ENCODE measurements at places on chromosomes 1 and 21.

DNA sequence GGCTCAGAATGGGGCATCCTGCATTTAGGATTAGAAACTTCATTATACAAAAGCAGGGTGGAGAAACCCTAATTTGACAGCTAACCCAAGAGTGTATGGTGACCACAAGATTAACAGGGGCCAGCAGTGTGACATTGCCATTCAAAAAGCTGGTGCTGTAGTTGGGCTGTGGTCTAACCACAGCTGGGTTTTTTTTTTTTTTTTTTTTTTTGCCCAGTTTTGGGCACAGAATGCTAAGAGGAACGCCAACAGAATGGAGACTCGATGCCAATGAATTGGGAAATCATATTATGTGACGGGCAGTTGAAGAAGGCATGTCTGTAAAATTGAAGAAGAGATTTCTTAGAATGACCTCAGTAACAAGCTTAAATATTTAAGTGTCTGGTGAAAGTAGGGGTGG, 58.4 kb downstream of the NFIA start:
- DNase-seq, result no peak

DNA sequence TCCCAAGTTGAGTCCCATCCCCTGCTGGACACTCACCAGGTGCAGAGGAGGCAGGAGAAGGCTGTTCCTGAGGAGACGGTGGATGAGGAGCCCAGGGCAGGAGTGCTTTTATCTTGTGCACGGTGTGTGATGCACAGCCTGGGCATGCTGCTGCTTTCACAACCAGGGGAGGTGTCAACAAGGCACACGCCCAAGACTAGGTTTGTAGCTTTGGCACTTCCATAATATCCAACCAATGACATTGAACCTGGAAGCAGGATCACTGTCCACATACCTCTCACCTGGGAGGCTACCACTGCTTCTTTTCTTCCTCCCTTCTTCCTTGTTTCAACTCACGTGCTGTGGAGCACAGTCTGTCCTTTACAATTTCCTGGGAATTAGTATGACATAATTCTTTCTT, at the start of gene LCE3D:
Gene LCE3D, minus strand, starts transcription at position 84 of the 400 bp plus-strand sequence. CDS start 580 bp downstream, outside the sequence.
- no peak for DNase-seq

DNA sequence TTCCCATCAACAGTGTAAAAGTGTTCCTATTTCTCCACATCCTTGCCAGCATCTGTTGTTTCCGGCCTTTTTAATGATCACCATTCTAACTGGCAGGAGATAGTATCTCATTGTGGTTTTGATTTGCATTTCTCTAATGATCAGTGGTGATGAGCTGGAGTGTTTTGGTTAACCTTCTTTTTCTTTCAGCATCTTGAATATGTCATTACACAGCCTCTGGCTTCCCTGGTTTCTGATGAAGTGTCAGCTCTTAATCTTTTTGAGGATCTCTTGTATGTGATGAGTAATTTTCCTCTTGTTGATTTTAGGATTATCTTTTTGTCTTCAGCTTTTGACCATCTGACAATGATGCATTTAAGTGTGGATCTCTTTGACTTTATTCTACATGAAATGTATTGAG, 133.2 kb upstream of the GRIK3 start:
- no peak for DNase-seq

DNA sequence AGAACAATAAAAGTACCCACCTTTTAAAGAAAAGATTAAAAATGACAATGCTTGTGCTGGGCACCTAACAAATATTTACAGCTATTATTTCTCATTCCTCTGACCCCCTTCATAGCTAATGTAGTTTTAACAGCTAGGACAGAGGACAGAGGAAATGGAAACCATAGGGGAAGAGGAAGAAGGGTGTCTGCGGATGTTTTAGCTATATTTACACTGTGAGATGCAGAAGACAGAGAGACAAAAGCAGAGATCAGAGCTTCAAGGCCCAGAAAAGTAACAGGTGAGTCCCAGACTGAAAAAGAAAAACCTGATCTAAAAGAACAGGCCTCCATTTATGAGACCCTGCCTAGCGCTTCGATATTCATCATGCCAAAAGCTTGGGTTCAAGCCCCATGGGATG, 72.0 kb downstream of the ZNF281 start:
- DNase-seq, result no peak

Data from activated CD4-positive, alpha-beta T cell treated with anti-CD3 and anti-CD28 coated beads, Interleukin-2, amount 10 ng/mL, durations not matched to agents 7 days and 5 days (primary cell).